Testis (tissue), 5 donors: ENCODE measurements at places on chromosomes 7 and 10. TPM values are rescaled to one million over a fixed set of nuclear protein-coding genes. Genes with fewer than 3 reads are reported as not detected.

Gene ESYT2
- 73.1 TPM for total RNA-seq

Gene ZNF138
- 19.1 TPM for total RNA-seq

Gene SYCE1
- total RNA-seq = 78.2 TPM

Gene CNNM1
- total RNA-seq = 53.8 TPM

Gene RAB18
- total RNA-seq = 51.6 TPM

Gene POLR2J2
- 7.6 TPM for total RNA-seq

Gene AKR1C2
- total RNA-seq = 8.7 TPM

DNA sequence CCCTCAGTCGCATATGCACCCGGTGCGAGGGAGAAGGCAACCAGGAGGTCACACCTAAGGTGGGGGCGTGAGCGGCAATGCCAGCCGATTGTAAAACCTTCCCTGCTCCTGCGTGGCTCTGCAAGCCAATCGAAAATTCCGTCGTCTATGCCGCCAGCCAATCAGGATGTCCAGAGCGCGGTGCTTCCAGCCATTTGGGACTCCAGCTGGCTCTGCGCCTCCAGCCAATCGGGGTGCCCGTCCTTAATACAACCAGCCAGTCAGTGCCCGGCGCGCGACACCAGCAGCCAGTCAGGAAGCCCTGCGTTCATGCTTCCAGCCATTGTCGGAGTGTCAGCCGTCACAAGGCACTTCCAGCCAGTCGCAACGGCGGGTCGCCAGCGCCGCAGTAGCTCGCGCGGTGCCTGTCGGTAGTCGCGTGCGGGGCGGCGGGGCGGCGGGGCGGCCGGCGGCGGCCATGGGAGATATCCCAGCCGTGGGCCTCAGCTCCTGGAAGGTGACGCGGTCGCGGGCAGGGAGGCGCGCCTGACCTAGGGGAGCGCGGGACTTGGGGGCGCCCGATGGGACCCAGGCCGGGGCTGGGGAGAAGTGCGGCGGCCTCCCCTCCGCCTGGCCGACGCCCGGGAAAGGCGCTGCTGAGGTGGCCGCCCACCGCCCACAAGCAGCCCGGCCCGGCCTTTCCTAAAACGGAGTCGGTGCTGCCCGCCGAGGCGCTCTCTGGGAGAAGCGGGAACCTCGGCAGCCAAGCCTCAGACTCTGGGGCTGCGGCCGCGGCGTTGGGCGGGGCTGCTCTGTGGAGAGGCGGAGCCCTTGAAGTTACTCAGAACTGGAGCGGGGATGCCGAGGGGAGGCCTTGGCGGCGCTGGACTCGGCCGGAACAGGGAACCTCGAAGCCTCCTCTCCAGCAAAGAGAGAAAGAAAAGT, at the start of gene AKR1E2:
AKR1E2 (plus strand) TSS at position 340 of the 924 bp plus-strand sequence; CDS start at position 458, 118 bp downstream.
- H3K4me1 ChIP-seq = peaks cover 7% of the 10 kb centered on the region
- H3K36me3 ChIP-seq = no peaks in the 10 kb centered on the region
- peak within 1 kb of the TSS; percentile 63 for H3K4me3 ChIP-seq
- peak within 1 kb of the TSS; percentile 91 for H3K27ac ChIP-seq
- DNase-seq = peak; percentile 96
- H3K27me3 ChIP-seq = no peaks in the 10 kb centered on the region

GRCh38 chr10:90394311-90394710, 463.5 kb downstream of the HTR7 start:
- DNase-seq = no peak
- no peaks in the 10 kb centered on the region for H3K27me3 ChIP-seq
- H3K27ac ChIP-seq = no peak overlapping the region
- H3K36me3 ChIP-seq = no peaks in the 10 kb centered on the region

DNA sequence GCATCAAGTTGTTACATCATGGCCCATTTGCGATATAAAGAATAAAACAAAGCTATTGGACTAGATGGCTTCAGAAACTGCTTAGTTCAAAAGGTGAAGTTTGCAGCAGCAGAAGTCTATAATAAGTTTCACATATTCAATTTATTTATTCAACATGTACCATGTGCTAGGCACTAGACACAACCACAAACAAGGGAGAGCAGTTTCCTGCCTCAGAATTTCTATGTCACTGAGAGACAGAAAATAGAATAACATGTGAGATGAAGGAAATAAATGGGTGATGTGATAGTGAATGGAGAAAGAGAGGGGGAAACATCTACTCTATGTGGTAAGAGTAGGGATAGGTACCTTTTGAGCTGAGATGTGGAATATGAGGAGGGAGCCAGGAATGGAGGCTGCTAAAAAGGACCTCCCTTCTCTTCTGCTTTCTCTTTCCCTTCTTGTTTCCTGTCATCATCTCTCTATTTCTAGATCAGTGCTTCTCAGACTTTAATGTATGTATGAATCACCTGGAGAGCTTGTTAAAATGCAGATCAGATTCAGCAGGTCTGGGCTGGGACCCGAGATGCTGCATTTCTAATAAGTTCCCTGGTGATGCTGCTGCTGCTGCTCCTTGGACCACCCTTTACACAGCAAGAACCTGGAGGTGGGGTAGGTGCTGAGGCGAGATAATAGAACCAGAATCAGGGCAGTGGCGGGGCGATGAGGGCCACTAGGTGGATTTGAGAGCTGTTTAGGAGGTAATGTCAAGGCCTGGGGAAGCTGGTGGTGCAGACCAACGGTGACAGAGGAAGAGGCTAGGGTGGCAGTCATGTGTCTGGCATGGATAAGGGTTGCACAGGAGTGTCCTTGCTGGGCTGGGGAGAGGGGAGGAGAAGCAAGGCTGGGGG, 13.7 kb upstream of the INMT start:
- no peaks in the 10 kb centered on the region for H3K36me3 ChIP-seq
- H3K4me3 ChIP-seq = no peak overlapping the region
- H3K27ac ChIP-seq = no peak overlapping the region
- H3K4me1 ChIP-seq = no peaks in the 10 kb centered on the region
- H3K27me3 ChIP-seq = no peaks in the 10 kb centered on the region

DNA sequence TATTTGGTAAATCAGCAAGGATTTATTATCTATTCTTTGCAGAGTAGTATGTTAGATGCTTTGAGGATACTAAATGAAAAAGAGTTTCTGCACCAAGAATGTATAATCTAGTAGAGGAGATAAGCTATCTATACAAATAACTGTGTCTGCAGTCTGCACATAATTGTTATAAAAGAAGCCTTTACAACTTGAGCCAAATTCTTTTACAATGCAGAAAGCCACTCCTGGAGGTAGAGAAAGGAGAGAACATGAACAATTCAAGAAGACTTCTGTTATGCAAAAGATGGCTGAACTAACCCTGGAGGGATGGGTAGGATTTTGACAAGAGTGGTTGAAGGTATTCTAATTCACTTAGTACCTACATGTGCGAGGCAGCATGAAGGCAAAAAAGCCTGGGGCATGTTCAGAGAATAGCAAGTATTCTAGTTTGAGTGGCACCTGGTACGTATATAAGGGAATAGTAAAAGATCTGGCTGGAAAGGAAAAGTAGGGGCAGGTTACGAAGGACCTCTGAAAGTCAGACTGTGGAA, 251.1 kb upstream of the KAT6B start:
- no peak overlapping the region for H3K27ac ChIP-seq
- DNase-seq = no peak
- no peaks in the 10 kb centered on the region for H3K4me1 ChIP-seq
- no peaks in the 10 kb centered on the region for H3K27me3 ChIP-seq

GRCh38 chr10:46247808-46248569, 38.8 kb upstream of the ANTXRL start:
- no peak overlapping the region for H3K27ac ChIP-seq
- H3K36me3 ChIP-seq = no peaks in the 10 kb centered on the region
- DNase-seq = peak; percentile 13
- no peaks in the 10 kb centered on the region for H3K27me3 ChIP-seq
- no peak overlapping the region for H3K4me3 ChIP-seq
- no peaks in the 10 kb centered on the region for H3K4me1 ChIP-seq

DNA sequence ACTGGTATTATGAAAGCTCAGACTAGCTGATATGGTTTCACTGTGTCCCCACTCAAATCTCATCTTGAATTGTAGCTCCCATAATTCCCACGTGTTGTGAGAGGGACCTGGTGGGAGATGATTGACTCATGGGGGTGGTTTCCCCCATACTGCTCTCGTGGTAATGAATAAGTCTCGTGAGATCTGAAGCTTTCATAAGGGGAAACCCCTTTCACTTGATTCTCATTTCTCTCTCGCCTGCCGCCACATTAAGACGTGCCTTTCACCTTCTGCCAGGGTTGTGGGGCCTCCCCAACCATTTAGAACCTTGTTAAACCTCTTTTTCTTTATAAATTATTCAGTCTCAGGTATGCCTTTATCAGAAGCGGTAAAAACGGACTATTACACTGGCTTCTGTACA, 40.3 kb downstream of the COL13A1 start:
- DNase-seq = no peak
- no peaks in the 10 kb centered on the region for H3K27me3 ChIP-seq
- H3K27ac ChIP-seq = no peak overlapping the region
- H3K4me1 ChIP-seq = no peaks in the 10 kb centered on the region
- no peak overlapping the region for H3K4me3 ChIP-seq
- no peaks in the 10 kb centered on the region for H3K36me3 ChIP-seq

DNA sequence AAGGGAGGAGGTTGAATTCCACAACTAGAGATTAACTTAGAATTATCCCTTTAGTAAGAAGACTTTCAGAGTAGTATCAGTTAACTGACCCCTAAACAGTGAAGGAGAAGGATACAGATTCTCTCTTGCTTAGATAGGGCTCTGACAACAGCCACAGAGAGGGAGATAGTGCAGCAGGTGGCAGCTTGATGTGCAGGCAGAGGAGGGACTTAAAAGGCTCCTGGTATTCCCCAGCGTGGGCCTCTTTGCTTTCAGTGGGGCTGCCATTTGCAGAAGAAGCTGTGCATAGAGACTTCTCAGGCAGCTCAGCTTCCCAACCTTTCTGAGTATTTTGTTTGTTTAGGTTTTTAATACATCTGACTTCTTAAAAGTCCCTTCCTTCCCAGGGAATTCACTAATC, 16.0 kb downstream of the FZD1 start:
- H3K27me3 ChIP-seq = no peaks in the 10 kb centered on the region
- no peak for DNase-seq
- no peaks in the 10 kb centered on the region for H3K36me3 ChIP-seq
- no peak overlapping the region for H3K4me3 ChIP-seq
- H3K27ac ChIP-seq = no peak overlapping the region

DNA sequence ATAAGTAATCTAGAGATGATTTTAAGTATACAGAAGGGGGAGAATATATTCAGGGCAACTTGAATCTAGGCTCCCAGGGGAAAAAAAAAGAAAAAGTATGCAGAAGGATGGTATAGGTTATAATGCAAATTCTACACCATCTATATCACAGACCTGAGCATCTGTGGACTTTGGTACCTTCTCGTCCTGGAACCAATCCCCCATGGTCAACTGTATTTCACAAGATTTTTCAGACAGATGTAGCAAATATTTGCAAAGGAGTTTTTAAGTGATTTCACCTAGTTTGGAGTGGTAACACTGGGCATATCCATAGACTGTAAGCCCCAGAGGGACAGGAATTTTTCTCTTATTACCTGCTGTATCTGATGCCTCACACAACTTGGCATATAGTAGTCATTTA, 58.8 kb downstream of the NOC3L start:
- no peak overlapping the region for H3K27ac ChIP-seq
- H3K4me3 ChIP-seq = no peak overlapping the region
- no peaks in the 10 kb centered on the region for H3K36me3 ChIP-seq
- no peaks in the 10 kb centered on the region for H3K4me1 ChIP-seq
- H3K27me3 ChIP-seq = no peaks in the 10 kb centered on the region

GRCh38 chr7:75042286-75042685, 31.3 kb downstream of the RCC1L start:
- no peaks in the 10 kb centered on the region for H3K27me3 ChIP-seq
- no peak overlapping the region for H3K4me3 ChIP-seq
- DNase-seq = peak; percentile 46
- H3K36me3 ChIP-seq = no peaks in the 10 kb centered on the region
- peaks cover 3% of the 10 kb centered on the region for H3K4me1 ChIP-seq
- peak overlapping the region; percentile 33 for H3K27ac ChIP-seq

DNA sequence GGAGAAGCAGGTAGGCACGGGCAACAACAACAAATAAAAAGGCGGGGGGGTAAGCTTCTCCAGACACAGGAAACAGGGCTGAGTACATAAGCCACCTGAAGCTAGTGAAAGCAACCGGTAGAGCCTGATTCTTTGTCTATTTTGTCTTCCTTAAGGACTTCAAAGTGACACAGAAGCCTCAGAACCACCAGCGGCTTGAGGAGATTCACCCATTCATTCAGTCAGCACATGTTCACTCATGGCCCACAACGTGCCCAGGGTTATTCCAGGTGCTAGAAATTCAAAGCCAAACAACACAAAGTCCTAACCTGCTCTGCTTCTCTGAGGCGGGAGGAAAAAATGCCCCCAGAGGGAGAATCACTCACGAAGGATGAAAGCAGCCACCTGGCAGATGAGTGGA, 69.3 kb upstream of the C7orf33 start:
- no peaks in the 10 kb centered on the region for H3K27me3 ChIP-seq
- no peak overlapping the region for H3K4me3 ChIP-seq
- no peaks in the 10 kb centered on the region for H3K36me3 ChIP-seq
- DNase-seq = no peak
- H3K4me1 ChIP-seq = no peaks in the 10 kb centered on the region

- no peaks in the 10 kb centered on the region for H3K27me3 ChIP-seq
- no peak for DNase-seq
- no peak overlapping the region for H3K27ac ChIP-seq
- no peaks in the 10 kb centered on the region for H3K4me1 ChIP-seq
- H3K4me3 ChIP-seq = no peak overlapping the region
Measured at GRCh38 chr10:62651341-62651740, 153.2 kb upstream of the ADO start.

DNA sequence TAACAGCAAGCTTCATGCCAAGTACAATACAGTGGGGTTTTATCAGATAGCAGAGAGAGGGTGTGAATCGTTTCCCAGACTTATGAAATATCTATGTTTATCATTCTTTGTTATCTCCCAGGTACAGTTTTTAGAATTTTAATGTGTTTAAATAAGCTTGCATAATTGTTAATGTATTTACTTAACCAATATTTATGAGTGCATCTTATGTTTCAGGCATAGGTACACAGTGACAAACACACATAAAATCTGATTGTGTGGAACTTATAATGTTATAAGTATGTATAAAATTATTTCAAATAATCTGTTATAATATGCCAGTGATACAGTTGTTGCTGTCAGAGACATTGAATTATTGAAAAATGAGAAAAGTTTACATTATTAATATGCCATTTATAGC, 1011.4 kb upstream of the C7orf33 start:
- no peak overlapping the region for H3K27ac ChIP-seq
- no peaks in the 10 kb centered on the region for H3K4me1 ChIP-seq
- no peak overlapping the region for H3K4me3 ChIP-seq
- DNase-seq = no peak

GRCh38 chr10:31606841-31607240, 287.8 kb downstream of the ZEB1 start:
- no peak overlapping the region for H3K4me3 ChIP-seq
- H3K27ac ChIP-seq = no peak overlapping the region
- no peak for DNase-seq
- H3K4me1 ChIP-seq = peaks cover 6% of the 10 kb centered on the region
- no peaks in the 10 kb centered on the region for H3K27me3 ChIP-seq
- H3K36me3 ChIP-seq = no peaks in the 10 kb centered on the region

- H3K27ac ChIP-seq = no peak overlapping the region
- no peak for DNase-seq
- H3K4me1 ChIP-seq = no peaks in the 10 kb centered on the region
- no peak overlapping the region for H3K4me3 ChIP-seq
- H3K27me3 ChIP-seq = no peaks in the 10 kb centered on the region
Measured at GRCh38 chr7:132192809-132193208, 383.5 kb downstream of the PLXNA4 start.

- no peaks in the 10 kb centered on the region for H3K4me1 ChIP-seq
- H3K36me3 ChIP-seq = no peaks in the 10 kb centered on the region
- no peak overlapping the region for H3K4me3 ChIP-seq
- no peaks in the 10 kb centered on the region for H3K27me3 ChIP-seq
Measured at GRCh38 chr10:47364366-47364765, 16.2 kb downstream of the RBP3 start.

- H3K27ac ChIP-seq = no peak overlapping the region
- DNase-seq = no peak
- no peaks in the 10 kb centered on the region for H3K36me3 ChIP-seq
- H3K4me3 ChIP-seq = no peak overlapping the region
- no peaks in the 10 kb centered on the region for H3K4me1 ChIP-seq
Measured at GRCh38 chr10:28087661-28088351, 88.9 kb upstream of the ODAD2 start.
